Stimulated activated CD4-positive, alpha-beta T cell treated with anti-CD3 and anti-CD28 coated beads, Interleukin-15, amount 100 ng/mL, for 48 hours (primary cell): ENCODE measurements at places on chromosomes 6 and 20.

GRCh38 chr6:137740967-137741761 lies 125.9 kb upstream of the TNFAIP3 start:
- DNase-seq: no peak

DNA sequence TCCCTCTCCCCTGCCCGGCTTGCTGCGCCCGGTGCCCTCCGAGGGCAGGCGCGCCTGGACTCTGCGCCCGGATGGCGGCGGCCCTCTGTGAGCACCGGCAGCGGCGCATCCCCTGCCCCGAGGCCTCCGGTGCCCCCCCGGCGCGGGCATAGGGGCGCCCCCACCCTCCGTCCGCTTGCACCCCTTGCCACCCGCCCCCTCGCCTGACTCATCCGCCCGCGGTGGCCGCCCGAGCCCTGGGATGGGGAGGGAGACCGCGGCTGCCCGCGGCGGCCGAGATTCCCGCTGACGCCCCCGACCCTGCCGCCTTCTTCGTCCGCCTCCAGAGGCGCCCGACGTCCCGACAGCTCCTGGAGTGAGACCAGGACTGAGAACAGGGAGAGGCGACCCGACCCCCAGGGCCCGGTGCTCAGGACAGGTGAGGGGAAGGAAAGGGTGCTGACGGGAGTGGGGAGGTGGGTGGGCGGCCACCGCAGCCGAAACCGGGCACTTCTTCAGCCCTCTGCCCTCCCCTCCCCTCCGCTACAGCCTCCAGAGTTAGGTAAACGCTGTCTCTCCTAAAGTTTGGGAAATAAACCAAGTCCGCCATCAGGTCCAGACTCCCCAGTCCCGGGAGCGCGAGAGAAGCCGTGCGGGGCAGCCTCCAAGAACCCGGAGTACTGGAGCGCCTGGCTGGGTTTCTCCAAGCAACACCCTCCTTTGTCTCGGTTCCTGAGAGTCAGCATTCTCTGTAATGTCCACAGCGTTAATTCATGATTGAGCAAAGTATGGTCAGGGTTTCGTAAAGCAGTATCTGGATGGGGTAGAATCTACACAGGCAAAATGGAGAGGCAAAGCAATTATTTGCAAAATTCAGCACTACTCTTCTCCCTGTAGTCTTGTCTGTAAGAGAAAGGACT lies 539 bp downstream of the TMEM200A start:
- DNase-seq: no peak

- DNase-seq: no peak
Observed at GRCh38 chr6:15495375-15495901, 167.4 kb downstream of the DTNBP1 start.

GRCh38 chr6:148799647-148800046 lies 52.8 kb downstream of the UST start:
- DNase-seq: no peak

GRCh38 chr6:75492386-75493153 lies 1.0 kb downstream of the FILIP1 start:
- DNase-seq: no peak

DNA sequence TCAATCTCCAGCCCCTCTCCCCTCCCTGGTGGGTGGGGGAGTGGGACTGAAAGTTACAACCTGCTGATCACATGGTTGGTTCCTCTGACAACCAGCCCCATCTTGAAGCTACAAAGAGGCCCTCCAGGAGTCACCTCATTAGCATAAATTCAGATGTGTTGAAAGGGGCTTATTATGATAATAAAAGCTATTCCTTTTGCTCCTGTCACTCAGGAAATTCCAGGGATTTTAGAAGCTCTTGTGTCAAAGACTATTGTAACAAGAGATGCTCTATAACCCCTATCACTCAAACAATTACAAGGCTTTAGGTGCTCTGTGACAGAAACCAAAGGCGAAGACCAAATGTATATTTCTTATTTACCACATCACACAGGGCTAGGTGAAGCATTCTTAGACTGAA lies 30.1 kb upstream of the MBOAT1 start:
- DNase-seq: no peak

- DNase-seq: no peak
Observed at GRCh38 chr6:139640448-139640847, 266.0 kb upstream of the CITED2 start.

GRCh38 chr6:48141975-48142374 lies 31.0 kb upstream of the PTCHD4 start:
- no peak for DNase-seq

GRCh38 chr6:90136176-90136575 lies 160.5 kb downstream of the BACH2 start:
- DNase-seq: no peak

GRCh38 chr20:55194947-55195346 lies 719.6 kb downstream of the DOK5 start:
- DNase-seq: no peak

DNA sequence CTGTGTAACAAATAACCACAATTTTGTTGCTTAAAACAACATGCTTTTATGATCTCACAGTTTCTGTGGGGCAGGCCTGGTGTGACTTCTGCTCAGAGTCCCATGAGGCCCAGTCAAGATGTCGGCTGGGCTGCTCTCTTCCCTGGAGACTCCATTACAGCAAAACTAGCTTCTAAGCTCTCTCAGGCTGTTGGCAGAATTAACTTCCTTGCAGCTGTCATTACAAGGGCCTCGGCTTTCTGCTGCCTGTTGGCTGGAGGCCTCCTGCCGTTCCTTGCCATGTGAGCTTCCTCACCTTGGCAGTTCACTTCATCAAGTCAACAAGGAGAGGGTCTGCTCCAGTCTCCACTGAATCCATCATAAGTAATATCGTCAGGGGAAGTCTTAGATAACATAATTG lies 659.2 kb downstream of the PRKN start:
- DNase-seq: no peak
